ENCODE measurements at places on chromosomes 7 and 10. TPM values are rescaled to one million over a fixed set of nuclear protein-coding genes. Genes with fewer than 3 reads are reported as not detected.

GRCh38 chr7:35676211-35676610 is 18.7 kb downstream of the HERPUD2 start:
- peak; percentile 22 for DNase-seq

- peak; percentile 28 for DNase-seq
These were observed 110.6 kb upstream of the EFCAB10 start for GRCh38 chr7:105691680-105692564.

GRCh38 chr10:110993024-110993693 is 73.8 kb downstream of the SHOC2 start:
- DNase-seq, result no peak

- DNase-seq, result no peak
These were observed 53.7 kb upstream of the KDM7A start for GRCh38 chr7:140230516-140230860.

DNA sequence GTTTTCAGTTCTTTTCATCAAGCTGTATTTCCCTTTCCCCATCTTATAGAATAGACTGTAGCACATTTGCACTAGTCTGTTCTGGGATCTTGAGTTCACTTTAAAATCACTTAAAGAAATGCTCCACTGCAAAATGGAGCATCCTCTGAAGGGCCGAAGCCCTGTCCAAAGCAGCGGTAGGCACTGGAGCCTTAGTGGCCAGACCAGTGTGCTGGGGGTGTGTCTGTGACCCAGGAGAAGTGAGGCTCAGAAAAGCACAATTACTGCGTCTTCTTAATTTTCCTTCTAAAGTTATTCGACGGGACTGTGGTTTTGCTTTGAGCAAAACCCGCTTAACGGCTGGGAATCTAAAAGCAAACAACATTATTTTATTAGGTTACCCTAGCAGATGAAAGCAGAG is 205.7 kb downstream of the SLC25A13 start:
- DNase-seq, result no peak

- DNase-seq, result no peak
These were observed 1231.1 kb upstream of the CELF2 start for GRCh38 chr10:9786576-9786975.

- DNase-seq, result peak; percentile 52
These were observed 51.3 kb upstream of the GPR26 start for GRCh38 chr10:123614888-123615287.

DNA sequence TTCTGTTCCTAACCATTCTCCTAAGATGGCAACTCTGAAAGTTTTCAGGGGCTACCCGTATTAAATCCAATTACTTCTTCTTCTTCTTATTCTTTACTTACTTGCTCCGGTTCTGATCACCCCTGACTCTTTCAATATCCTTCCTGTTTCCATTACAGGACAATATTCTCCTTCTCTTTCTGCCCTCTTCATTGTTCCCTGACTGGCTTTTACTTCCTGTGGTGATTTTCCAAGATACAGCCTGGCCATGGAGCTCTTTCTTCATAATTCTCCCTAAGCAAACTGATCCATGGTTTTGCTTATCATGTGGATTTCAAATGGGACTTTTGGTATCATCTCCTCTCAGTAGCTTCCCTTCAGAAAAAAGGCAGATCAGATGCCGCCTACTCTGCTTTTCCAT is 35.4 kb downstream of the CCDC186 start:
- DNase-seq, result no peak

DNA sequence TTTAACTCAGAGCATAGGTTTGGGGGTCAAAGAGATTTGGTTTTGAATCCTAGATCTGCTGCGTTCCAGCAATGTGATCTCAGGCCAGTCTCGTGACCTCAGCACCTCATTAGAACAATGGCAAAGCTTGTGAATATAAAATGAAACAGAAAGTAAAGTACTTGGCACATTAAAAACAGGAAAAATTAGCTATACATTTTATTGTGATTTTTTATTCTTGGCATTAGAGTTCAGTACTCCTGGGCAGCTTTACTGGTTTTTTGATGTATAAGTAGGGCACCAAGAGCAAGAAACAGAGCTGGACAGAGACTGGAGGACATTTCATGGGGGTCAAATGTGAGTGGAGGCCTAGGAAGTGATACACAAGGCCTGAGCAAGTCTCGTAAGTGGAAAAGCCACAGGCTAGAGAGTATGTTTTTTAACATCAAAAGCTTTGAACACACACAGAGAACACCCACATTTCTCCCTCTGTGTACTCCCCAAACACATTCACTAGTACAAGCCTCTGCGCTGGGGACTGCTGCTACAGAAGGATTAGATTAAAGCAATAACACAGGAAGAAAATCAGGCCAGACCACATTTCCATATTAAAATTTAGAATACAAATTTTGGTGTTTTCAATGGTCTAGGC is 157.2 kb upstream of the SLC25A13 start:
- DNase-seq, result no peak

- no peak for DNase-seq
These were observed 5.1 kb upstream of the ADAMTS14 start for GRCh38 chr10:70666960-70667798.

- no peak for DNase-seq
These were observed 9.3 kb downstream of the GIMAP7 start for GRCh38 chr7:150524018-150524417.

- peak; percentile 68 for DNase-seq
These were observed 54.7 kb downstream of the SYPL1 start for GRCh38 chr7:106057204-106057961.

- no peak for DNase-seq
These were observed 69.4 kb upstream of the HECTD2 start for GRCh38 chr10:91340613-91341362.

- DNase-seq, result no peak
These were observed 43.3 kb upstream of the ECHDC3 start for GRCh38 chr10:11698691-11699549.

DNA sequence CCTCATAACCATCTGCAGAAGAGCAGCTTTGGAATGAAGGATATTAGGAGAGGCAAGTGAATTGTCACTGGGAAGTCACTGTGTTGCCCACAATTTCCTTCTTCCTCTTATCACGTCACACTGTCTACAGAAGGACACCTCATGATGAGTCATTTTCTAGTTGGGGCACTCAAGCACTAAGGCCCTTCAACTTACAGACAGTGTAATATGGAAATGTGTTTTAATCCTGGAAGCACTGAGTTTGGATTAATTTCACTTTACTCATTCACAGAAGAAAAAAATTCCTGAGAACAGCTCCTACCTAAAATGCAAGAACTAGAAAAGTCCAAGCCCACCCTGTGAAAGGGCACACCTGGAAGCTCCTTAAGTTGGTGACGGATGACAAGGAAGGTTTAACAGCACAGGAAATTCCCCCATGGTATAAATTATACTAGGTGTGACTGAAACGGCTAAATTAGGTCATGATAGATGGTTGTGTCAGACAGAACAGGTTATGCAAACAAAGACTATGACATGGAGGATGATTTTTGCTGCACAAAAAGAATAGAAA is 56.6 kb downstream of the PARD3 start:
- DNase-seq, result no peak

DNA sequence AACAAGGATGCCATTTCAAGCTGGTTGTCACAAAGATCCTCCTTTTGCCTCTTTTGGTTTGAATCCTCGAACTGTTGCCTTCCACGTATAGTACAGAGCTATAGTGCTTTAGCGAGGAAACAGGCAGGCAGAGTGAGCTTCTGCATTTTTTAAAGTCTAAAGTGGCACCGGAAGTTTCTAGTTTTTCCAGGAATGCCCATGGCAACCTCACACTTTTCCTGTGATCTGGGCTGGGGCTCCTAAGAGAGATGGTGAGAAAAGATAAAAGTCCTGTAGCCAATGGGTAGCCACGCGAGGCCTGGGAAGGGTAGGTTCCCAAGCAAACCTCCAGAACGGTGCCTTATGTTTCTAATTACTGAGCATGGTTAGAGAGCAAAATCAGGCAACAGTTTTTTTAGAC is 76.7 kb downstream of the CALD1 start:
- DNase-seq, result no peak

Gene PTF1A
- not detected for total RNA-seq

Gene TCERG1L
- total RNA-seq, result not detected

Gene PPP1R17
- total RNA-seq, result not detected

Gene TRIP6
- 3.1 TPM for total RNA-seq

Gene GNAI1
- not detected for total RNA-seq

Gene BLOC1S2
- total RNA-seq, result 54.8 TPM

Gene PLXDC2
- not detected for total RNA-seq

Gene ERVW-1
- total RNA-seq, result not detected

All from OCI-LY7 (cell line).